ENCODE measurements at places on chromosomes 2 and 18.

GRCh38 chr2:86042256-86043168 lies 63.2 kb downstream of the POLR1A start:
- no peak for DNase-seq

DNA sequence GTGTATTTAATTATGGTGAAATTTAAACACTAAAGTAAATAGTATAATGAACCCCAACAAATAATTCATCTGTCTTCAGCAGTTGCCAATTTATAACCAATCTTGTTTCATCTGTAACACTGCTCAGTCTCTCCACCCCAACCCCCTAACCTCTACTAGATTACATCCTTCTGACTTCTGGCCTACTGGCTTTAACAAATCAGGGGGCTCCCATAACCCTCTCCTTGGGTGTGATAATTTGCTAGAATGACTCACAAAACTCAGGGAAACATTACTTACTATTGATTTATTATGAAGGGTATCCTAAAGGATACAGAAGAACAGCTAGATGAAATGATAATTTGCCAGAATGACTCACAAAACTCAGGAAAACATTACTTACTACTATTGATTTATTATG lies 50.7 kb downstream of the PIK3C3 start:
- DNase-seq: no peak

- DNase-seq: no peak
Measured at GRCh38 chr2:60480089-60480773, 73.2 kb downstream of the BCL11A start.

DNA sequence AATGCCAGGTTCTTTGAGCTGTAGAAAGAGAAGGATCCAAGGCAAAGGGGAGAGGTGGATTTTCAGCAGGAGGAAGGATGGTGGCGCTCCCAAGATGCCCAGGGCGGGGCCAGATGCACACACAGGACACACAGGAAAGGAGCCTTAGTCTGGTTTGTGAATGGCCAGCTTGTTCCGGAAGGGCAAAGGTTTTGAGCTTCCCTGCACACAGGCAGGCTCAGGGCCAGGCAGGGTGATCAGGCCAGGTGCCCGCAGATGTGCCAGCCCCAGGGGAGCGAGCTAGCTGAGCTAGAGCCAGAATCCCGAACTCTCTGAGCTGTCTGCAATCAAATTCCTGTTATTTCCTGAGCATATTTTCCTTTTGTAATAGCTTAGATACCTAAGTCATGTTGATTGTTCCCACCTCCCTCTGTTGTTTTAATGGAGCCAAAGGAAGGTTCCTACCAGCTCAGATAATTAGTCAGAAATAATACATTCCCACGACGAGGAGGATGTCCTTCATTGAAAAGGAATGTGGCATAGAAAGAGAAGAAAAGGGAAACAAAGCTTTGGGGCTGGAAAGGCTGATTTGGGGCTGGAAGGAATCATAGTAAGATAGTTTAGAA lies 13.7 kb upstream of the OTOF start:
- no peak for DNase-seq

DNA sequence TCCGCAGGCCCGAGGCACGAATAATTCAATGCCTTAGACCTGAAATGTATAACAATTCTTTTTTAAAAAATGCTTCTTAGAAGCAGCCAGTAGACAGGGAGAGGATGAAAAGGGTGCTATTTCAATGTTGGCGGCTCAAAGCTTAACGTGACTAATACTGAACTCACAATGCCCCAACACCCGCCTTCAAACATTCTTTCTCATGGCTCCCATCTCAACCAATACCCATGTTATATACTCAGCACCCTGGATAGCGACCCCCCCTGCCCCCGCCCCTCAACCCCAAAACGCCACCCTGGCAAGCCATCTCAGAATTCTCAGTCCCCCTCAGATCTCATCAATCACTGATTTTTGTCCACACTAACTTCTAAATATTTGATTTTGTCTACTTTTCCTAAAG lies 4.4 kb downstream of the FBXO41 start:
- DNase-seq: no peak

DNA sequence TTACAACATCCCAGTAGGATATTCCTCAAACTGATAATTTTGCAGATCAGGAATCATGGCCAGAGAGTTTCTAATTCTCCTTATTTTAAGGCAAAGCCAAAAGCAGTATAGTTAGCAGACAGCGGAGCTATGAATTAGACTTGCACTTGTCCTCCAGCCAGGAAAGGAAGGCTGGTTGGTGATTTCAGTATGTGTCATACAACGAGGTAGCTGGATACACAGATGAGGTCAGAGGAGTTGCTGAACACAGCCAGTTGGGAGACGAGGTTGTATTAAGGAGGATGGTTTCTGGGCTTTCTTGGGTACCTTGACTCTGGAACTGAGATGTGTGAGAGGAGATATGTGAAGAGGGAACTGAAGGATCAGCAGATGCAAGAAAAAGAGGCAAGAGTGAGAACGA lies 185.2 kb downstream of the SOX11 start:
- DNase-seq: no peak

All from tibial nerve (tissue), 4 donors.